ENCODE measurements at places on chromosomes 12 and 14.

DNA sequence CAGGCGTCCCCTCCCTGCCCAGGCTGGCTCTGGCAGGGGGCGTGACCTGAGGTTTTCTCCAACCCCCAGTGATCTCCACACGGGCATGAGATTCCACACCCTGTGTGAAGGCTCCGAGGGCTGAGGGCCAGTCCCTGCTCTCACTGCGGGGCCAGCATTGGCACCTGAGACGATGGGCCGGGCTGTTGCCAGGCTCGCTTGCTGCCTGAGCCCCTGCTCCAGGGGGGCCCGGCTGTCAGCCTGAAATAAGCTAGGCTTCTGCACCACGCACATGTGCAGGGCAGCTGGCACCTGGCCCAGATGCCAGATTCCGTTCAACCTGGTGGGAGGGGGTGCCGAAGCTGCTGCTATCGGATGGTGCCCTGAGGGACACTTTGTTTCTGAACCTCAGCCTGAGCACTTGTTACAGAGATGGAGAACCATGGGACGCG lies 196.5 kb upstream of the PRMT8 start:
- no peak for DNase-seq

DNA sequence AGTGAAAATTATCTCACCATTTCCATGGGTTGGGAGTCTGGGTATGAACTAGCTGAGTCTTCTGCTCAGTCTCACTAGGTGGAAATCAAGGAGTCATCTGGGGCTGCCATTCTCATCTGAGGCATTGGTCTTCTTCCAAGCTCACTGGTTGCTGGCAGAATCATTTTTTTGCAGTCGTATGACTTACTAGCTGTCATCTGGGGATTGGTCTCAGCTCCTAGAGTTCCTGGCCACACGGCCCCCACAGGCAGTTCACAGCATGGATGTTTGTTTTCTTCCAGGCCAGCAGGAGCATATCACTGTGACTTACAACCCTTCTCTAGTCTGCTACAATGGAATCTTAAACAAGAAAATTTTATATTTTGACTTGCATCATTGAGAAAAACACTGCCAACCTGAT lies 18.6 kb upstream of the OR10AD1 start:
- no peak for DNase-seq

GRCh38 chr14:88556581-88556980 lies 1.8 kb upstream of the PTPN21 start:
- DNase-seq = no peak

DNA sequence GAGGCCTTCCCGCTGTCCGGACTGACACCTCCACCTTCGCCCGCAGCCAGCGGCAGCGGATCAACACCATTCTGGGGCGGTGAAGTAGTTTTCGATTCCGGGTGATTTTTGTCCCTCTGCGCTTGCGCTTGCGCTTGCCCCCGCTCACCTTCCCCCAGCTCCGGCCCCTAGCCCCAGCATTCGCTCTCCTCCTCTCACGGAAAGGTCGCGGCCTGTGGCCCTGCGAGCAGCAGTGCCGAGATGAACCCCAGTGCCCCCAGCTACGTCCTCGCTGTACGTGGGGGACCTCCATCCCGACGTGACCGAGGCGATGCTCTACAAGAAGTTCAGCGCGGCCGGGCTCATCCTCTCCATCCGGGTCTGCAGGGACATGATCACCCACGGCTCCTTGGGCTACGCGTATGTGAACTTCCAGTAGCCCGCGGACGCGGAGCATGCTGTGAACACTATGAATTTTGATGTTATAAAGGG lies 22.7 kb upstream of the SRGAP1 start:
- no peak for DNase-seq

- peak; percentile 73 for DNase-seq
Measured at GRCh38 chr12:53299454-53300180, at the start of gene MYG1. Gene MYG1 (plus strand): TSS chr12:53299695. CDS start chr12:53299738, 43 bp downstream.

DNA sequence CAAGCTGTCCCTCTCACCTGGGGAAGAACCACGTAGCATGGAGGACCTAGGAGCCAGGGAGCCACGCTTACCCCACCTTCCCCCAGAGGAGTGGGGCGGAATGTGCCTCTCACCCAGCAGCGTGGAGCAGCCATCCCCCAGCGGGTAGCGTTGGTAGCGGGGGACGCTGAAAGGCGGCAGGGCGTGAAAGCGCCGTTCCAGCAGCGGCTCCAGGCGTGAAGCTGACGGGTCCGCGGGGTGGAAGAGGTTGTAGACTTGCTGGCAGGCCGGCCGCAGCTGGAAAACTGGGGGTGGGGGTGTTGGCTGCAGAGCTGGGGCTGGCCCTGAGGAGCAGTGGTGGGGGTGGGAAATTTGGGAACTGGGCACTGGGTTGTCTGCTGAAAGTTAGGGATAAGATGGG lies 11.9 kb downstream of the ARL6IP4 start:
- no peak for DNase-seq

- DNase-seq = no peak
Measured at GRCh38 chr14:66920196-66920595, 269.0 kb upstream of the GARIN2 start.
